ENCODE measurements at places on chromosomes 12 and 14.

DNA sequence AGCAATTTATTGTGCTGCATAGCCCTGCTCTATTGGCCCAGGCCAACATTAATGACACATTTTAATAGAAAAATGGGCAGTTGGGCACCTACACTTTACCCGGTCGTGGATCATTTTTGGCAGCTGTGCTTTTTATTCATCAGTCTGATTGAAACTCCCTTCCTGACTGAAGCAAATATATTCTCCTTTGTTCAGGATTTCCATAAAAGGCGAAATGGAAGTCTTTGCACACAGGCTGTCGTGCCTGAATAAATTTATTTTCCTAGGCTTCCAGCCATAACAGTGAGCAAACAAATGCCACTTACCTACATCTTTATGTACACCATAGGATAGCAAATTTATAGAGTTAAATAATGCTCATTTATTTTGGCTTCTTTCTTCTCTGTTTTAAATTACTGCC, 480.7 kb upstream of the DCN start:
- DNase-seq, result no peak

GRCh38 chr12:9872742-9873141, 3.6 kb upstream of the CLEC2B start:
- no peak for DNase-seq

DNA sequence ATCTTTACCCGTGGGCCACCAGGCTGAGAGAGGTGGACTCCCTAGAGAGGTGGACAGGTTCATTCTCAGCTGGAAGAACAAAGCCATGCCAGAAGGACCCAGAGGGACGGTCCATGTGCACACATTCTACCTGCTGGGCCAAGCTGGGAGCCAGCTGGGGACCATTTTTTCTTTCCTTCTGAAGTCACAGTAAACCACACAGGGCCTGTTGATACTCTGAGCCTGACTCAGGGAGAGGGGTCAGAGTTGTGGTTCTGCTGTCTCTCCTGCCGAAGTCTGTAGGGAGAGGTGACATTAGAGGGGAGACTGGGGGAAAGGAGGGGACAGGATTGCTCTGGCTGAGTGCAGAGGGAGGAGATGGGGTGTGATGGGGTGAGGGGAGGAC, 148.6 kb downstream of the TSPAN9 start:
- no peak for DNase-seq

GRCh38 chr12:94244165-94245133, 96.1 kb downstream of the PLXNC1 start:
- DNase-seq, result peak; percentile 18

- no peak for DNase-seq
These were observed 73.2 kb downstream of the IPO8 start for GRCh38 chr12:30622509-30622908.

DNA sequence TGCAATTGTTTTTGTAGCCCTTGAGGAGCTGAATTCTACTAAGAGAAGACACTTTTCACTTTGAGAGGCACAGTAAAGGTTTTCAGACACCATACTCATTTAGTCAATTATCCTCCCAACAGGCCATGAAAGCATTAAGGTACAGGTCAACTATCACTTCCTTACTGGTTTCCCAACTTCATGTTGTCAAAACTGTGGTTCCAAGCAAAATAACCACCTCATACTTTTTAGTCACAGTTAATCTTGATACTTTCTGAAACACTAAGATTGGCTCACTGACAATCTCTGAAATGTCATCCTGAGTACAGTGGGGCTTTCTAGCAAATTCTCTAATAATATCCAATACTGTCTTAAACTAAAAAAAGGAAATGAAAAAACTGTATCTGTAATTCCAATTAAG, 71.7 kb downstream of the SLC2A13 start:
- no peak for DNase-seq

DNA sequence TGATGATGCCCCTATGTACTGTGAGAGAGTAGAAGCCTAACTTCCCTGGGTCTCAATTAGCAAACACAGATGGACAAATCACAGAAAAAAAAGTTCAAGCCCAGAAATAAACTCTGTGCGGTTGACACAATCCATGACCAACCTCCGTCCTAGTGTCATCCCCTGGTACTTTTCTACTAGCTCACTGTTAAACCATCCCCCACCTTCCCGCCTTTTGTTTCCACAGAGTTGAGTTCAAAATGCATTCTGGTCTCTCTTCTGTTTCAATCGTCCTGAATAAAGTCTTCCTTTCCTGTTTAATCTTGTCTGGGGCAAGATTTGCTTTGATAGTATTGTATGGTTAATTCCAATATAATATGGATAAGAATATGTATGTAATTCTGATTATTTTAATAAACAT, 199.9 kb downstream of the SLC6A15 start:
- no peak for DNase-seq

Measured in activated CD4-positive, alpha-beta T cell treated with anti-CD3 and anti-CD28 coated beads, Interleukin-2, amount 50 U/mL, for 24 hours (primary cell).